ENCODE measurements at places on chromosomes 2 and 18.

GRCh38 chr18:57846258-57846657, 43.1 kb upstream of the ATP8B1 start:
- DNase-seq: no peak

DNA sequence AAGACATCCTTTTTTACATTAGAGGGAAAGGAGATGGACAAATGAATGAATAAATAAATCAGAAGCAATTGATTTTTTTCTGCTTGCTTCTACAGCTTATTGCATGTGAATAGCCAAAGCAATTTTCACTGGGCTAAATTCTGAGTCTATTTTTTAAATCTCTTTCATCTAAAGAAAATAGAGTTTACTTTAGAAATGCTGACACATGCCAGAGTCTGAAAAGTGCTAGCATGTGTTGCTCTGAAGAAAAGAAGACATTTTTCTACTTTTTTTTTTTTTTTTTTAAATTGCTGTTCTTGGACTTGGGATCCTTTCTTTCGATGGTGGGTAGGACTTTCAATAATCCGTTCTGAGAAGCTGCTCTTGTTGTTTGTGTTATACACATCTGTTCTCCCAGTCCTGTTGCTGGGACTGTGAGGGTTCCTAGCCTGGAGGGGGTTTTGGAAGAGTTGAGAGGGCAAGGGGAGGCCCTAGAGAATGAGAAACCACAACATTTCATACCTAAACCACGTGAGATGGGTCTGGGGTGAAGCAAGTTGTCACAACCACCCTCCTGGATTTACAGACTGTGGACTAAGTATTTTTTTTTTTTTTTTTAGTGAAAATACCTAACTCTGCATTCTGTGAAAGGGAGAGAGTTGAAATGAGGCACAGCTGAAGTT, 193.5 kb downstream of the PRKCE start:
- DNase-seq: no peak

DNA sequence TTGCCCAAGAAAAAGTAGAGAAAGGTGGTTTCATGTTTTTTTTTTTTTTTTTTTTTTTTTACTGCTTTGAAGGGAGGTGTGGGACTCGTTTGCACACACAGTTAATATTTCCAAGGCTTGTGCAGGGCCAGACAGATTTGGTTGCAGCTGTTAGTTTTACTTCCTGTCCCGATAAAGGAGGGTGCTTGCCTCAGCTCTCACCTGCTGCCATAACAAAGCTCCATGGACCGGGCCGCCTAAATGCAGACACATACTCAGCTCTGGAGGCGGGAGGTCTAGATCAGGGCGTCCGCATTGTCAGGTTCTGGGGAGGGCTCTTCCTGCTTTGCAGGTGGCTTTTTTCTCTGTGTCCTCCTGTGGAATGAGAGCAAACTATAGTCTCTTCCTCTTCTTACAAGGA, 69.9 kb downstream of the ODC1 start:
- DNase-seq: no peak

DNA sequence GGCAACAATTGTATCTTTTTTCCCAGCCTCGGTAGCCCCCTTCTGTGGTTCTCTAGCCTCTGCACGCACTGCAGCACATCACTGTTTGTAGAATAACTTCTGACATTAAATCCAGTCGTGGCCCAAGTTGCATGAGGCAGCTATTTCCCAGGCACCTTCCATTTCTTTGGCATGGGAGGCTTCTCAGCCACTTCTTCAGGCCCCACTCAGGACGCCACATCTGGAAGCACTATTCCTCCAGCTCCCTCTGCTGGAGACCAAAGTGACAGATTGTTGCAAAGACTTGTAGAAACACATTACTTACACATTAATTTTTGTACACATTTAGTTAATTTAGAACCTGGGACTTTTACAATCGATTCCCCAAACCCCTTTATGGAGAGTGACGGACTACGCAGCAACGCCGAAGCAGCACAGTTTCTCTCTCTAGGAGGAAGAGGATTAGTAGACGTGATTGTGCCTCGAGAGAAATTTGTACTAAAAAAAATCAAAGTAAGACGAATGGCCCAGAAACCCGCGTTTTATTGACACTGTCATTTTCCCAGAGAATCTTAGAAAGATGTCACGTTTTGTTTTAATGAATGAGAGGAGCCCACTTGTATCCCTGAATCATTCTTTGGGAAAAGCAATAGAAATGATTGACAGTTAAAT, 57.8 kb upstream of the RGPD5 start:
- DNase-seq: no peak

GRCh38 chr2:223632826-223633225, 30.7 kb upstream of the SCG2 start:
- no peak for DNase-seq

DNA sequence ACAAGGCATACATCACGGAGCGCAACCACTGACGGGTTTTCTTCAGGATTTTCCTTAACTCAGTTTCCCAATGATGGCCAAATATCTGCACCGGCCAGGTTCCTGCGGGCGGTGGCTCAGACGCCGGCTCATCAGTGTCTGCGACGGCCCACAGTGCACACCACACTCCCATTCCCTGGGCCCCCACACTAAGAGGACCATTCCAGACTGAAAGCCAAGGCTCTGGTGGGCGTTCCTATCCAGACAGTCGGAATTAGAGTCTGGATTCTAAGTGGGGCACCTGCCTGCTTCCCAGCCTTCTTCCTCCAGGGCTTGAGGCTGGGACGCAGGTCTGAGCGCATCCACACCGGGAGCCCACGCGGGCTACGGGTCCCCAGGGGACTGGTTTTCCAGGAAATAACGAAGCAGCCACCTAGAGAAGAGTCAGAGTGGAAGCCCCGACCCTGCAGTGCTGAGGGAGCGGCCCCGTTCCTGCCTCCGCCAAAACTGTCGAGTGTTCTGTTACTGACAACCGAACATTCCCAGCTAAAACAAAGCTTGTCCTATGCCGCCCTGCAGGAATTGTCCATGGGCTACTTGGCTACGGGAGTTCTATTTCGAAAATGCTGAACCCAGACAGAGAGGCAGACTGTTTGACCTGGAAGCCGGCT, 75.3 kb downstream of the TMEM18 start:
- no peak for DNase-seq

DNA sequence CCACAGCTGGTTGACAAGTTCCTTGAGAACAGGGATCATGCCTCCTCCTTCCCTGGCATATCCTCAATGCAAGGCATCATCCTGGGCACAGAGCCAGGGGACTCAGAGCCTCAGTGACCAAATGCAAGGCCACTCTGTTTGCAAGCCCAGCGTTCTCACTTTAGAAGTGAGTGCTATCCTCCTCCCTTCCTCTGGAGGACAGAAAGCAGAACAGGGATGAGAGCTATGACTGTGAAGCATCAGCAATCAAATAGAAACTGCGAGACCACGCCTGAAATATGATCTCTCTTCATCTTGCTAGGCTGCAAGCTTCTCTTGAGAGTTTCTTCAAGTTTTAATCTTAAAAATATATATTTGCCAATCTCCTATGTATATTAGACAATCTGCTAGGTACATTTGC, 119.8 kb downstream of the LRATD1 start:
- DNase-seq: no peak

- no peak for DNase-seq
Observed at GRCh38 chr2:136765256-136766072, at the start of gene THSD7B. Gene THSD7B, plus strand, starts transcription at chr2:136765545. Its CDS starts 116,634 bp downstream, at chr2:136882179.

GRCh38 chr2:227592694-227593387, 5.9 kb upstream of the SCYGR2 start:
- no peak for DNase-seq

GRCh38 chr2:142796161-142796560, 81.3 kb upstream of the KYNU start:
- no peak for DNase-seq

GRCh38 chr2:162403884-162404283, 60.0 kb downstream of the GCA start:
- DNase-seq: no peak

DNA sequence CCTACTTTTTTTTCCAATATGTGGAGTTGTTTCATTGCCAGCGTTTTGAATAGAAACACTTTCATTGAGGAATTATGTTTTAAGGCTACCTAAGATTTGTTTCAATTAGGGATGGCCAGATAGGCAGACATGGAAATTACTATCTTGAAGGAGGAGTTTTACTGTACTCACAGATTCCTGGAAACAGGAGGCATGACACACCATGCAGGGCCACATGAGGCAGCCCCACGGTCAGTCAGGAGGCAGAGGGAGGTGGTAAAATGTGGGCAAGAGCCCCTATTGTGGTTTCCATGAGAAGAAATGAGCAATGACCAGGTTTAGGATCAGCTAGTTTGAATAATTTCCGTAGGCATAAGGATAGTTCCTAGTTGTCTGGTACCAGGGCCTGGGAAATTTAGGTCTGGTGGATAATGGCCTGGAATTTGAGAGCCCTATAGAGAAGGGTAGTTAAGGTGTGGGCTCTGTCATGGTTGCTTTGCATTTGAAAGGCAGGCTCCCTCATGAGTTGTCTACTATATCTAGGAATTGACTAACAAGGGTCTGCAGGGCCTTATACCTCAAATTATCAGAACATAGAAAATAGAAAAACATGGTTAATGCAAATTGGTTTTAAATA, 360.0 kb upstream of the KCNJ3 start:
- DNase-seq: no peak

DNA sequence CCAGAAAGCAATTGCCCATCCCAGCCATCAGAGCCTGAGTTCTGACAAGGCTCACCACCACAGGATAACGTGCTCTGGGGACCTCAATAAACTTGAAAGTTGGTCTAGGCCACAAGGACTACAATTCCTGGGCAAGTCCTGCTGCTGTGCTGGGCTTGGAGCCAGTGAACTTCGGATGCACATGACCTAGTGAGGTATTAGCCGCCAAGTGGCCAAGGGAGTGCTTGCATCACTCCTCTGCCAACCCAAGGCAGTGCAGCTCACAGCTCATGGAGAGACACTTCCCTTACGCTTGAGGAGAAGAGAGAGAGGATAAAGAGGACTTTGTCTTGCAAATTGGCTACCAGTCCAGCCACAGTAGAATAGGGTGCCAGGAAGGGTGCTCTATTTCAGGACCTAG, 219.6 kb downstream of the MBD2 start:
- DNase-seq: no peak

DNA sequence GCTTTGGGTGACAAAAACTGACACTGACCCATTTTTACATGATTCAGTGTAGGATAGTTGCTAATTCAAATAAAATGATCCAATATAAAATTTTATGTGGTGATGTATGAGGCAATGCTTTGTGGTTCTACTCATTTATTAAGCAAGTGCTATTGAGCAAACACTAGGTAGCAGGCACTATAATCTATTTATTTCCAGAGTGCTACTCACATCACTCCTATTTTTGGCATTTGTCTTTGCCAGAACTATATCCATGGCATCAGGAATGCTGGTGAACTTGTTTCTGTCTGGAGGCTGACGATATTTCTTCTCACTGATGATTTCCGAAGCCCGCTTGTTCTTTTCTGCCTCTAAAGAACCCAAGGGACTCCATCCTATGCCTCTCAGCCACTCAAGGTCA, 84.3 kb downstream of the NEB start:
- no peak for DNase-seq

DNA sequence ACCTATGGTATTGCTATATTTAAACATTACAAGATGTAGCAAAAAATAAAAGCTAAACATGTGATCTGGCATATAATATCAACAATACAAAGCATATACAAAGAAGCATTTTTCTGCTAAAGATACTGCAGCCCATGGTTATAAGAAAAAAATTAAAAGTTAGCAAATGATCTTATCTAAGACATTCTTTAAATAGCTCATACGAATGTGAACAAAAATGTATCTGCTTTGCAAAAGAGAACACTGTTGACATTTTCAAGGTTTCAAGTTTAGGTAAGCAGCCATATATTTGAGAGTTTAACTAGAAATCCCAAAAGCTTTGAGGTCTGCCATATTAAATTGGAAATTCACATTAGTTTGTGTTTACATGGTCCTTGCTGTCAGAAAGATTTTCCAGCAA, 301.0 kb upstream of the SLC39A10 start:
- no peak for DNase-seq

GRCh38 chr2:9549420-9549819, 6.2 kb downstream of the ADAM17 start:
- DNase-seq: no peak

GRCh38 chr2:167759531-167759930, 487.9 kb downstream of the STK39 start:
- DNase-seq: no peak

GRCh38 chr18:63182861-63183260, 136.7 kb downstream of the BCL2 start:
- no peak for DNase-seq

- no peak for DNase-seq
Observed at GRCh38 chr2:7744827-7745226, 827.6 kb downstream of the RNF144A start.

- DNase-seq: no peak
Observed at GRCh38 chr2:200525551-200525881, 491 bp upstream of the SGO2 start.

- no peak for DNase-seq
Observed at GRCh38 chr2:70003093-70003830, 41.8 kb upstream of the ASPRV1 start.

- no peak for DNase-seq
Observed at GRCh38 chr18:31206787-31207381, 44.2 kb upstream of the DSC1 start.

- DNase-seq: no peak
Observed at GRCh38 chr18:36709315-36709714, 119.5 kb downstream of the TPGS2 start.

DNA sequence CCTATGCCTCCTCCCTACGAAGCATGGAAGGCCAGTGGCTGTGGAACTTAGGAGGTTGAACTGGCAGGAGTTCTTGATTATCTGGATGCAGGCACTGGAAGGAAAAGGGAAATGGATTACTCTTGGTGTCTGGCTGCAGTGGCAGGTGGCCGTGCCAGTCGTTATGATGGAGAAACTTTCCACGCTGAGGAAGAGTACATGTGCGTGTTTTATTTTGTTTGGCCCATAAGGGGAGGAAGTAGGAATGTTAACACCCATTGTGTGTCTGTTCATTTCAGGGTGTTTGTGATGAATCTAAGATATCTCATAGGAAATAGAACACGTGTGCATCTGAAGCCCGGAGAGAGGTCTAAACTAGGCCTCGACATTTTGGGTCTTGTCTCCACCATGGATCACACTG, 122.8 kb upstream of the NFATC1 start:
- DNase-seq: no peak

DNA sequence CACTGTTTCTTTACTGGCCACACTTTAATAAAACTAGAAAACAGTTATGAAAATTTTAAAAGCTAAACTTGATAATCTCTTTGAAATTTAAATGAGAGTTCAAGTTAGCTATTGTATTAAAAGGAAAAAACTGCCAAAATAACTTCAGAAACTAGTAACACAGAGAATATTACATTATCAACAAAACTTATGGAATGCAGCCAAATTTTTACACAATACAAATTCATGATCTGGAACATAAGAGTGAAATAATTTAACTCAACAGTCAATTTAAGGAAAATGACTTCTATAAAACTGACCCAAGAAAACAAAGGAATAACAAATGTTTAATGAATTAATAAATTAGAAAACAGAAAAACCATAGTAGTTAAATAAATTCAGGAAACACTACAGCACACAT, 65.0 kb downstream of the TCF4 start:
- no peak for DNase-seq

GRCh38 chr2:94872088-94872618, 923 bp downstream of the TEKT4 start:
- no peak for DNase-seq

- DNase-seq: no peak
Observed at GRCh38 chr2:138079976-138080375, 115.7 kb downstream of the HNMT start.

Data from cerebellar nuclear complex (tissue), 1 donor.